ENCODE measurements at places on chromosomes 11 and 22.

DNA sequence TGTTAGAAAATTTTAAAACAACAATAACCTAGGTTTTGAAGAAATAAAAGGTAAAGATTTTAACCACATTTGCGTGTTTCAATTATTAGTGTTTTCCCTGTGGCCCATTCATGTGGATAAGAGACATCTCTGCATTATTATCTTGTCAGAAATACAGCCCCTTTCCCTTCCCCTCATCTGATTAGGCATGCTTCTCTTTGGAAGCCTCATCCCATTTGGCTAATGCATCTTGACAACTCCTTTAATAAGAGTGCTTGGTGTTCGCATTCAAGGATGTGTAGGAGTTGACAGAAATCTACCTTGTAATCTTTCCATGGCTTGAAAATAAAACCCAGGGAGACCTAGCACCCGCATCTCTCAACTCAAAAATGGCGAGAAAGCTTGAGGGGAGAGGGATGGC, 635.5 kb downstream of the NTM start:
- DNase-seq = no peak

- DNase-seq = no peak
Observed at GRCh38 chr11:67306769-67307544, 3.6 kb downstream of the SSH3 start.

GRCh38 chr22:33563220-33563964, 356.9 kb downstream of the LARGE1 start:
- no peak for DNase-seq

GRCh38 chr22:22401381-22401780, 107.2 kb downstream of the ZNF280B start:
- no peak for DNase-seq

GRCh38 chr11:74989260-74989638, 516 bp downstream of the NEU3 start:
- DNase-seq = no peak

DNA sequence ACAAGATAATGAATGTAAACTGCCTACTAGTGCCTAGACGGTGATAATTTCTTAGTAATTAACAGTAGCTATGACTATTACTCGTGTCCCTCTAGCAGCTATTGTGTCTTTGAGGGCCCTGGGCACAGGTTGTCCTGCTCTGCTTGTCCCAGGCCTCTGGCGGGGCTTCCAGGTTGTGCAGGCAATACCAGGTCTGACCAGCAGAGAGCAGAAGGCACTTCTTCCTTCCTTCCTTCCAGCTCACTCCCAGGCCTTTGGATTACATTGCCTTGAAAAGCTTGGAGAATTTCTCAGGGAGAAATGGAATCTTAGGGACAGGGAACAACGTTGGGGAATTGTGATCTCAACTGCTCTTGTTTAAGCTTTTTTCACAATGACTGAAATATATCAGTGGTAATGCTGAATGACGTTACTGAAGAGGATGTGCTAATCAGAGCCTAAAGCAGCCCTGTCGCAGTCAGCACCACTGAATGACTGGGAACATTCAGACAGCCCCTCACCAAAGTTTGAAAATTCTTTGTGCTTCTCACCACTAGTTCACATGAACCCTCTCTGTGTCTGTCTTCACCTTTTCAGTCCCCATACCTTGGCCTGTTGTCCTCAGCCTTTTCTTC, 8.4 kb upstream of the CCKBR start:
- peak; percentile 78 for DNase-seq
